ENCODE measurements at places on chromosomes 4 and X.
A peak's percentile ranks its signal among the peaks of the same experiment; 100 is the strongest.

GRCh38 chr4:141109983-141110382, 23.3 kb downstream of the RNF150 start:
- DNase-seq: no peak

GRCh38 chrX:17009856-17010625, 63.6 kb downstream of the REPS2 start:
- no peak for DNase-seq

DNA sequence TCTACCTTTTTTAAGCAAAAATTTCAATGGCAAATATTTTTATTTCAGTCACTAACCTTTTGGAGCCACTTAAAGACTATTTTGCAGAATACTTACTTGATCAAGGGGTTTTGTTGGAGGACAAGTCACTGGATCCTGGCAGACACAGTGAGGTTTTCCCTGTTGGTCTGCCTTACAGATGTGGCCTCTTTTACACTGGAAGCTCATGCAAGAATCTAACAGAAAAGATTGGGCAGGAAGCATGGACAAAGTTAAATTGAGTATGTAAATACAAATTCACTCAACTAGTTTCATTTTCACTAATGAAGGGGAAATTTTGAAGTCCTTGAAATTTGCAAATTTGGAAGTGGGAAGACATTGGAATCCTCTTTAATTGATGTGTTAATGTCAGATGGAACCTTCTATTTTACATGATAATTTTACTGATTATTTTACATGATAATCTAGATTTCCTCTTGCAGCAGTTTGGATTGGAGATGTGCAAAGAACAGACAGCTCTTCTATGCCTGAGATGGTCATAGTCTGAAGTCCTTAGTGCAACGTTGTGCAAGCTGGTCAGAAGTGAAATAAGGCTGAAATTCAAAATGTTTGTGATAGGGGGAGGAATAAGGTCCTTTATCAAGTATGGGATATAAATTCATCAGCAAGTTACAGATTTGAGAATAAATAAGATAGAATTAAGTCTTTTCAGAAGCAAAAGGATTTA, 38.4 kb downstream of the SPARCL1 start:
- no peak for DNase-seq

GRCh38 chrX:63764946-63765345, 20.1 kb downstream of the ARHGEF9 start:
- DNase-seq: peak; percentile 26

- DNase-seq: no peak
Observed at GRCh38 chrX:74023203-74023602, 280.8 kb upstream of the ZCCHC13 start.

DNA sequence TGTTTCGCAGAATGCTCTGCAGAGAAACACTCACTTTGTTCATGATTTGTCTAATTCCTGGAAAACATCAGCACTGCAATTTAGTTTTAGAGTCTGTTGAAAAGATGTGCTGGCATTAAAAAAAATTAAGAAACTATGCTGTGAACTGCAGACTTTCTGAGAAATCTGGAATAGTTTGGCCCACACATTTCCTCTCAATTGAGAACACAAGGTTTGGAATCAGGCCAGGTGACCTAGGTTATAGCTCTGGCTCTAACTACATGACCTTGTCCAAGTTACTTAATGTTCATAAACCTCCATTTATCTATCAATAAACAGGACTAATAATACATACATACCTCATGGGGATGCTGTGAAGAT, 61.4 kb upstream of the ENPEP start:
- DNase-seq: no peak

- DNase-seq: peak; percentile 69
Observed at GRCh38 chr4:118836301-118837120, 585 bp upstream of the SEC24D start.

- no peak for DNase-seq
Observed at GRCh38 chr4:82787342-82787741, 11.3 kb downstream of the SCD5 start.

DNA sequence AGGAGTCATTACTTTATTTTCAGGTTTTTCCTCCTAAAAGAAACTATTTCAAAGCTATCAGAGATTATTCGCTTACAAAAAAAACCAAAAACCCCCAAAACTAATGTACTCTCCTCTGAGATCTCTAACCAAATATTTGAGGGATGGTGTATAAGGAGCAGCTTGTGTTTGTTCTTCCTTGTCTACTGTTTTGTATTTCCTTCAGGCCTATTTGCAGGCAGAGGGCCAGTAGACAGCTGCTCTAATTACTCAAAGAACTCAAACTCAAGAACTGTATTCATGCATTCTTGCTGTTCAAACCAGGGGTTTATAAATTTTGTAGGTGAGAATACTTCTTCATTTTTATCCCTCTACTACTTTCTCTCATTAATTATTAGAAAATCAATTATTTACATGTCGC, 51.3 kb downstream of the SH3RF1 start:
- DNase-seq: no peak

DNA sequence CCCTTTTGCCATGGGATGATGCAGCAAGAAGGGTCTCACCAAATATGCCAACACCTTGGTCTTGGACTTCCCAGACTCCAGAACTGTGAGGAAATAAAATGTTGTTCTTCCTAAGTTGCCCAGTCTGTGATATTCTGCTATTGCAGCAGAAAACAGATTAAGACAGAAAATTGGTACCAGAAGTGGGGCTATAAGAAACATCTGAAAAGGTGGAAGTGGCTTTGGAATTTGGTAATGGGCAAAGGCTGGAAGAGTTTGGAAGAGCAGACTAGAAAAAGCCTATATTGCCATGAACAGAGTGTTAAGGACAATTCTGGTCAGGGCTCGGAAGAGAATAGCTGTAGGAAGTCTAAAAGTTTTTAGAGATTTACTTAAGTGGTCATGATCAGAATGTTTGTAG, 27.4 kb downstream of the CASP6 start:
- no peak for DNase-seq

All from foreskin fibroblast (primary cell).